ENCODE measurements at places on chromosomes 6 and 20.
A peak's percentile ranks its signal among the peaks of the same experiment; 100 is the strongest.

GRCh38 chr20:59471653-59472421, 132.5 kb upstream of the PHACTR3 start:
- DNase-seq = no peak

DNA sequence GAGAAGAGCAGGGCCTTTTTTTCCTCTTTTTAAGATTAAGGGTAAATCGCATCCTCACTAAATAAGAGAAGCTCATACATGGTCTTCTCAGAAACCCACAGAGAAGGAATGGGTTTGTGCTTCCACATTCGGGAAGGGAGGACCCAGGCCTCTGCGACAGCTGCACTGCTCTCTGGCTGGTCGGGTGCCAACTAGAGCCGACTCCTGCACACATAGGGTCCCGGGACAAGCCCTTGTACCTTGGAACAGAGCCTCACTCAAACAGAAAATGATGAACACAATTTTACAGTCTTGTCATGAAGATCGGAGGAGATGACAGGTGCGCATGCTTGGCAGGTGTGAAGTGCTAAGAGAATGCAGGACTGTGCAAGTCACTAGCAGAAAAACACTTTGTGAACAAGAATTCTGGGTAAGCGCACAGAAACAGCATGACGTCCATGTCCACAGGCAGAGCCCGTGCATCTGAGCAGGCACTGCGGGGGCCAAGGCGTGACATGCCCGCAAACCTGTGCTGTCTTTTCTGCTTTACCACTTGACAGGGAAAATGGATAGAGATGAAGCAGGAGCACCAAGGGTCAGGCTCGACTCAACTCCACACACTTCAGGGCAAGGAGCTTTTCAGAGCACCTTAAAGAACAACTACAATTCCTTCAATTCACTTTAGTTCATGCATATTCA, 101.0 kb upstream of the MPC1 start:
- no peak for DNase-seq

- DNase-seq = peak; percentile 62
These were observed 64.5 kb downstream of the AKAP7 start for GRCh38 chr6:131199568-131200272.

- no peak for DNase-seq
These were observed 115.3 kb upstream of the ID4 start for GRCh38 chr6:19721766-19722377.

DNA sequence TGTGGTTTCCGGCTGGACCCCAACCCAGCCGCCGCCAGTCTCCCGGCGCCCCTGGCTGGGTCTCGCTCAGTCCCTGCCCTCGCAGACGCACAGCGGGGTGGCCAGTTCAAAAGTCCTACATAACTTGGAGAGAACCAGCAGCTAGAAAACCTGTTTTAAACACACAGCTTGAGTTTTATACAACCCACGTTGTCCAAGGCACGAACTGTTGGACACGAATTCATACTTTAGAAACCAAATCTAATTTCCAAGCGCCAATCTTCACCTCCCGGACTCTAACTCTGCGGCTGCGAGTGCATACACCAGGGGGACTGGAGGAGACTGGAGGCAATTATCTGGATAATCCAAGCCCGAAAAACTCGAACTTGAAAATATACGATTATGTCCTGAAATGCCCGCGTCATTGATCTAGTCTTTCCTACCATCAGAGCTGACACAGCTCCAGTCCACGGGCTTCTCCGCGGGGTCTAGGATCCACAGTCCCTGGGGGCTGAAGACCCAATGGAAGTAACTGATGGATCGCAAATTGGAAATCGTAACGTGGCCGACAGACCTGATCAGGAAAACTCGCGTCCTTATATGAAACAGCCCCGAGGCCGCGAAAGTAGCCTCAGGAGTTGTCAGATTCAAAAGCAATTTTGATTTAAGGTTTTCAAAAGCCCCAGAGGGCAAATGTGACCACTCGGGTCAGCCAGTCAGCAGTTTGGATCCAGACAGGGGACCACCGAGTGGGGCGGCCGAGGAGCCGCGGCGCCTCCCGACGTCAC, 843 bp upstream of the HEY2 start:
- peak; percentile 16 for DNase-seq

DNA sequence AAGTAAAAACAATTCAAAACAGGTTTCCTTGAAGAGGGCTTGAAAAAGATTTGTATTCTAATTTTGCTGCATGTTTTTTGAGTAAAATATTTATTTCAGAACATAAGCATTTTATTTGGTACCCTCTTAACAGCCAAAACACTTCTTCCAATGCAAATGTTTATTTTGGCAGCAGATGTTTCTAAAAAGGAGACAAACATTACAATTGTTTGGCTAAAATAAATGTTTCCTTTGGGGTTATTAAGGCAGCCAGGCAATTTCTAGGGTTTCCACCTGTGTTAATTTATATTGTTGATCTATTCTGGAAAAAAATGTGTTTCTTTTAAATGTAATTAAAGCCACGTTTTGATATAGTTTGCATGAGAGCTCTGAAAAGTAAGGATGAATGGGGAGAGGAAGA, 56.6 kb downstream of the ARID1B start:
- DNase-seq = no peak

DNA sequence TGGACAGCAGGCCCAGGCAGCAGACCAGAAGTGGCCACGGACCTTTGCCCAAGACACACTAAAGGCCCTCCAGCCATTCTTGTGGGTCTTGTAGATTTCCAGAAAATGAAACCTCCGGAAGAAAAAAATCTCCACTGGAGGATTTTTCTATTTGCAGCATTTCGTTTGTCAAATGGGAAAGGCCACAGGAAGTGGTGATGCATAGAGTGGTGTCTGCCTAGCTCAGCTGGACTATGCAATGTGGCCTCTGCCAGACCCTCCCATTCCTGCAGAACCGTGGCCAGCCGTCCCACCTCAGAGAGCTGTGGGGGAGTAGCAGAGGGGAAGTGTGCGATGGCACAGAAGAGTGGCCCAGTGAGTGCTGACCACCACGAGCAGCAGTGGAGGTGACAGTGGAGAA, 24.0 kb upstream of the INSM1 start:
- no peak for DNase-seq

DNA sequence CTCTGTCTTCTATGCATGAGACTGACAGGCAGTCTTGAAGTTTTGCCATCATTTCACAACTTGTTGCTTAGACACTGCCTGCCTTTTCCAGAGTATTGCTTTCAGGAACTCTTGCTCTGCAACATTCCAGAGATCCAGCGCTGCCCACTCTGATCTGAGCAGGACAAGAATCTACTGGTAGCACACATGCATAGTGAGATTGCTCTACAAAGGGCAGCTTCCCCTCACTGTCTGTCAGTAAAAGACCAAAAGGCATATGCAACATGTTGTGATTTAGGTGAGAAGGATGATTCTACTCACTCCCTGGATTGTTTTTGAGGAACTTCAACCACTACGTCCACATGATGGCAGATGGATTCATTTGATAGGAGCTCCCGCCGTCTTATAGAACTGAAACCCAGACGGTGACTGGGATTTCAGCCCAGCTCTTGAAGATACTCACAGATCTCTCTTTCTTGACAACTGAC, 259.1 kb downstream of the ARID1B start:
- peak; percentile 27 for DNase-seq

- DNase-seq = no peak
These were observed 151.9 kb downstream of the CDKAL1 start for GRCh38 chr6:20686142-20686541.

GRCh38 chr6:99246602-99247001, 102.9 kb downstream of the FAXC start:
- no peak for DNase-seq

- no peak for DNase-seq
These were observed 226.3 kb downstream of the TBXT start for GRCh38 chr6:165941249-165941775.

DNA sequence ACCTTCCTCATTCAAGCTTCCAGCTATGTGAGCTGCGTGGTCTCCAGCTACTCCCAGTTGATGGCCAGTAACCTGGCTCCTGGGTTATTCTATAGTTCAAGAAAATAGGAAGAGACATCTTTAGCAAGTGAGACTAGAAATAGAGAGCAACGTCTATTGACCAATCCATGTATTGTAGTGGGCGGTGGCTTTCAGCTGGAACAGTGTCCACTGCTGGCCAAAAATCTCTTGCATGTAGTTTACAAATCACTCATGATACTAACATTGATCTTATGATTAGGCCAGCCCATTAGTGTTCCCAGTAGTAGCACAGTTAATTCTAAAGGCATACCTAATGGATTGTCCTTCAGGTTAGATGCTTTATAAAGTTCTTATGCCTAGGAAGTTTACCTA, 58.9 kb upstream of the SCP2D1 start:
- no peak for DNase-seq

DNA sequence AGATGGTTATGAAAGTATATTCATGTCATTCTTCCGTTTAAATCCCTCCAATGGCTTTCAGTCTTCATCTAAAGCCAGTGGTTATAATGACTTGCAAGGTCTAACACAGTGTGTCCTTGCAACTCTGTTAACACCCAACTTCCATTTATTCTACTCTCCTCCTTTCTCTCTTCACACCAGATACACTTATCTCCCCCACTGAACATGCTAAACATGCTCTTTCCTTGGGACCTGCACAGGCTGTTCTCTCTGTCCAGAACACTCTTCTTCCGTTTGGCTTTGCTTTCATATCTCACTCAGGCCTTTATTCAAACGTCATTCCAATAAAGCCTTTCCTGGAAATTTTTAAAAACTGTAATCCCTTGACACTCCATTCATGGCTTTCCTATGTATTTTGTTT, 91.5 kb downstream of the EPHA7 start:
- no peak for DNase-seq

DNA sequence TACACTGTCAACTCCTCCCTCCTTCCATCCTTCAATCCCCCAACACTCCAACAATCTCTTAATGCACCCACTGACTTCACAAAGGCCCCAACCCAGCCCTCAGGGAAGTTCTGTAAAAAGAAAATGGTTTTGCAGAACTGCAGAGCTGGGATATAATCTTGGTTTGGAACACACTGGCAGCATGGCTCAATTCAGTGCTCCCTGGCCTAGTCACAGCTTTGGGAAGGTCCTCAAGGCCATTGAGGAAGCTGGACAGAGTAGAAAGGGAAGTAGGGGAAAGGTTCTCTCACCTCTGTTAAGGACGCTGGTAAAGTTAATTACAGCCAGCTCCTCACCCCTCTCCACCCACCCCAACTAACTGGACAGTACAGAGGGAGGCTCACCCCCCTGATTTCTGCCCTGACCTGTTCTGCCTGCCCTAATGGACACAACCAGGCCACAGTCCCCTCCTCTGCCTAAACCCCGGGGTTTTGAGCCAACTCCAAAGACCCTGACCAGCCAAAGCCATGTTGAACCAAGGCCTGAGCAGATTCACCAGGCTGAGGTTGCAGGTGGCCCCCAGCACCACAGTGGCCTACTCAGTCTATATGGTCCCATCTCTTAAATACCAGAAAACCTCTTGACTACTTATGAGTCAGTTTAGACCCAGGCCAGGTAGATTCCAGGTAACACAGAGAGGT, 49.2 kb downstream of the MAFB start:
- DNase-seq = no peak

GRCh38 chr6:115058414-115059211, 715.8 kb upstream of the HS3ST5 start:
- DNase-seq = no peak

DNA sequence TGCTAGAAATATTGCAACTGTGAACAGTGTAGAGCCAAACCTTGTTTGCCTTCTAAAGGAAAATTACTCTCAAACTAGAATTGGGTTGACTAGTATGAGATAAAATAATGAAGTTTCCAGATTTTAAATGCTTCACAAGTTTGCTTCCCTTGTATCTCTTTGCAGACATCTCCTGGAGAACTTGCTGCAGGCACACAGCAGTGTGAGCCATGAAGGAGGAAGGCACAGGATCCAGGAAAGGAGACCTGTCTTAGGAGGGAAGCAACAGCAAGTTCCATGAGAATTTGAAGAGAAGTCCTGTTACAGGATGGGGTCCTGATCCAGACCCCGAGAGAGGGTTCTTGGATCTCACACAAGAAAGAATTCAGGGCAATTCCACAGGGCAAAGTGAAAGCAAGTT, 115.9 kb downstream of the BMP7 start:
- no peak for DNase-seq

DNA sequence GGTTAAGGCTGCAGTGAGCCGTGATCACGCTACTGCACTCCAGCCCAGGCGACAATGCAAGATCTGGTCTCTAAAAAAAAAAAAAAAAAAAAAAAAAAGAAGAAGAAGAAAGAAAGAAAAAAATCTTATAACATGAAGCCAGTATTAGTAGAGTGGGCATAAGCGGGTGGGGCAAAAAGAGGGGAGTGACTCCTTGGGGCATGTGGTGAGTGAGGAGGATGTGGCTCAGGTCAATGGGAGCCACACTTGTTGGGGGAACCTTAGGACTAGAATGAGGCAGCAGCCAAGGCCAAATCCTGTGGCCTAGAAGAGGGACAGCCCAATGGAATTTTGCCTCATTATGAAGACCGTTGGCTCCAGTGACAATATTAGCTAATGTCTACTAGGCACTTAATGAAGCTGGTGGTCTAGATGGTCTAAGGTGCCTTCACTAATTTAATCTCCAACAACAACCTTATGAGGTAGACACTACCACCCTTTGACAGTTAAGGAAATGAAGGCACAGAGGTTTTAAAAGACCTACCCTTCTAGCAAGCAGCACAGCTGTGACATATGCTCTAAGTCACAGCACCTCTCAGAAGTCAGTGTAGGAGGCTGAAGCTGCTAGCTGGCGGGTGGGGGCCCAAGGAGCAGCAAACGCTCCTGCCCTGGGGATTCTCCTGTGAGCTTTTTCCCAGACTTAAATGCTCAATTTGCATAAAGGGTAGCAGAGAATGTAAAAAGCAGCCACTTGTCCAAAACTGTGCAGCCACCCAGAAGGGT, 23.6 kb upstream of the ARMC12 start:
- no peak for DNase-seq

GRCh38 chr20:8842525-8842924, 226.4 kb upstream of the PLCB4 start:
- DNase-seq = no peak

- DNase-seq = no peak
These were observed 70.1 kb upstream of the TENT5A start for GRCh38 chr6:81822568-81822967.

DNA sequence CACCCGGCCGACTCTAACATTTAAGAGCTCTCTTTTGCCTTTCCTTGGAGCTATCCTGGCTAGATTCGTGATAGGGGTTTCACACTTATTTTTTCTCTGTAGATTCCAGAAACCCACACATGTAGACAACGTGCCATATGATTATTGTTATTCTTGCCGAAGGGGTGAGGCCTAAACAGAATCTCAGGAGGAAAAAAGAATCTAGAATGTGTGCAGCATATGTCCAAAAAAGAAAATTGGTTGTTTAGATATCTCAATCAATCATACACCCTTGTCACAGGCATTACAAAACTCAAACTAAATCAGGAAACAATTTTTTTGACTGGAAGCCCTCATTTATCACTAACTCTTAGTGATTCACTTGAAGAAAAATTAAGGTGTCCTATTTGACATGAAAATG, 66.9 kb upstream of the TGM3 start:
- DNase-seq = no peak
